ENCODE measurements at places on chromosomes 1 and 21. TPM values are rescaled to one million over a fixed set of nuclear protein-coding genes. Genes with fewer than 3 reads are reported as not detected.

Gene PTGS2
- total RNA-seq = 4.6 TPM

Gene TGFB2
- total RNA-seq = 4.0 TPM

Gene CAMTA1
- total RNA-seq = 128 TPM

Gene COL11A1
- total RNA-seq = not detected

Gene NBPF10
- 1.2 TPM for total RNA-seq

DNA sequence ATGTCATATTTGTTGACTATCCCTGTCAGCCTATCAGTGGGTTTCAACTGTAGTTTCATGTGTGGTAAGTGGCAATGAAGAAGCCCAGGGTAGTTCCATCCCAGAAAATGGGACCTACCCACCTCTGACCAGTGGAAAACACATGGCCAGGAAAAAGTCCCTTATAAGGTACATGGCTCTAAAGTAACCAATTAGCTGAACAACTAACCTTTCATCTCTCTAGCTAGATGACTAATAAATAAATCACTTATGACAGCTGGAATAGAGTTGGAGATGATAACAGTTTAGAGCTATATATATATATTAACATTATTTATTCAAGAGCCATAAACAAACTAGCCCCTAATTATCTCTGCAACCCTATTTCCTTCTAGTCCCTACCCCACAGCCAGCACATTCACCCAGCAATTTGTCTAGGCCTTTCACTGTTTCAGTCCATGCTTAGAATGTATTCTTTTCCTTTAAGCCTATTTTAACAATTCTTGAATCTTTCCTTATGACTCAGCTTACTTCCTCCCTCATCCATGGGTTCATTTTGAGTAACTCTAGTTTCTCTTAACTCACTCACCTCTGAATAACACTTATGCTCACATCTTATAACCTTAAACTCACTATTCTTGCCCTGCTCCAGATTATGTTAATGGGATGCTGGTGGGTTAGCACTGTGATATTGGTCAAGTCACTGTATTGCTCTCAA lies 83.7 kb downstream of the TNFSF18 start:
- no peak for DNase-seq

- no peak for DNase-seq
These were observed 3.0 kb downstream of the FCAMR start for GRCh38 chr1:206967096-206967849.

DNA sequence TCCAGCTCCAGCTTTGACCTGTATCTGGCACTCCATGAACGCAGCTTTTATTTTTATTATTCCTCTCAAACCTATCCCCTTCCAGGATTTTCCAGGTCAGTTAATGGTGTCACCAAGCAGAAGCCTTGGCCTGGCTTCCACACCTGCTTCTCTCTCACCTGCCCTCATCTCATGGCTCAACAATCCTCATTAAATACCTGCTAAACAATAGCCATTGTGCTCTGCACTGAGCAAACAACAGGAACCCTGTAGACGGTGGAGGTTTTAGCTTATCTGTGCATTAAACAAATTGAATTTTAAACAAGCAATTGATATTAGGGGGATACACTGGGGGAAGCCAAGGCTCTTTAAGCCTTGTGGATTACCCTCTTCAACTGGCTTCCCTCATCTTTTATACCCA lies 15.3 kb downstream of the PYCR2 start:
- DNase-seq = no peak

GRCh38 chr1:108327534-108328466 lies 83.9 kb upstream of the NBPF4 start:
- DNase-seq = no peak

DNA sequence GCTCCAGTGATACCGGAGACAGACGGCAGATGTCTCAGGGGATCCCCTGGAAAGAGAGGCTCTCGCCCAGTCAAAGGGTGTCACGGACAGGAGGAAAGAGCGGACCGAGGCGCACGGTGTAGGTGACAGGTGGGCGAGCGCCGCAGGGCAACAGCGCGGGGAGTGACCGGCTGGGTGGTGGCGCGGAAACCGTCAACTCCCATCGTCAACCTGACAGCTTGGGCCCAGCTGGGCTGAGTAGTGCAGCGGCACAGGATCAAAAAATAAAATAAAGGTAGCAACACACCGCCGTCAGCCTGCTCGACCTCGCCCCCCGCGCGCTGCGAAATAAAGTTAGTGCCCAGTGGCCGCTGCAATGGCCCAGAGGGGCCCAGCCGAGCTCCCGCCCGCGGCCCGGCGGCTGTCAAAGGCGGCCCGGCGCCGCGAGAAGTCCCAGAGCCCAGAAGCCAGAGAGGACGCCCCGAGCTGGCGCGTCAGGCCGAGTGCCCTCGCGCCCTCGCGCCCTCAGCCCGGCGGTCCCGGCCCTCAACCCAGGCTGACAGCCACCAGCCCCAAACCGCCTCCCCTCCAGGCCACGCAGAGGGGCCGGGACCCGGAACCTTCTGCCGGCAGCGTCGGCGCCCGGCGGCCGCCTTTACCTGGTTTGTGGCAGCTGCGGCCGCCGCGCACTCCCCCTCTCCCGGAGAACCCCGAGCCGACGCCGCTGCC lies at the start of gene LYST:
Gene LYST, minus strand, starts transcription at position 702 of the 708 bp plus-strand sequence. CDS start 36,489 bp downstream, outside the sequence.
- DNase-seq = peak; percentile 55

DNA sequence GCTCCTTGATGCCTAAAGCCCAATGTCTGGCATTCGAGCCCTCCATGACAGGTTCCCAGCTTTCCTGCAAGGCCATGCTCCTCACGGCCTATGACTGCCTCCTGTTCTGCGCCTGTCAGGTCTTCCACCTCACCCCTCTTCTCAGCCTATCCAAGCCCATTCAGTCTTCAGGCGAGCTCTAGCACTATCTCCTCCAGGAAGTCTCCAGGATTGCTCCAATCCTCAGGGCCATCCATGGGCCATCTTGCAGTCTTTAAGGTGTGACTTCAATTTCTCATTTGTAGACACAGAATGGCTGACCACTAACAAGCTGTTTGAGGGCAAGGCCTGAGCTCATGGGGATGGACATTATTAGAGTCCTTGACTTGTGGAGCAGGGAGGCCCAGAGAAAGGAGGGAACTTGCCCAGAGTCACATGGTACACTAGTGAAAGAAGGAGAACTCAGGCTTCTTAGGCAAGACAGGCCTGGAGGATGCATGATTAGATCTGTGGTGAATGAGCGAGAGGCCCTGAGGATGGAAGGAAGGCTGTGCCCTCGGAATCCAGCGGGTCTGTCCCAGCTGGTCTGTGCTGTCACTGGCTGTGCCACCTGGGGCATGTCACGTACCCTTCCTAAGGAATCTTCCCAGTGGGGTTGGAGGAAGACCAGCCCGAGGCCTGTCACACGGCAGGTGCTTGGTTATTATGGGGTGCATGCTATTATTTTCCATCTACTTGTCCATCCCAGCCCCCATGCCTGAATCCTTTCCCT lies 1.2 kb upstream of the ACOT11 start:
- no peak for DNase-seq

- DNase-seq = no peak
These were observed 66.3 kb downstream of the VWA5B1 start for GRCh38 chr1:20356850-20357459.

All from left cardiac atrium (tissue), 4 donors.